ENCODE measurements at places on chromosomes 7 and 10.

- no peak for DNase-seq
Observed at GRCh38 chr10:84845628-84846261, 517.4 kb downstream of the CCSER2 start.

DNA sequence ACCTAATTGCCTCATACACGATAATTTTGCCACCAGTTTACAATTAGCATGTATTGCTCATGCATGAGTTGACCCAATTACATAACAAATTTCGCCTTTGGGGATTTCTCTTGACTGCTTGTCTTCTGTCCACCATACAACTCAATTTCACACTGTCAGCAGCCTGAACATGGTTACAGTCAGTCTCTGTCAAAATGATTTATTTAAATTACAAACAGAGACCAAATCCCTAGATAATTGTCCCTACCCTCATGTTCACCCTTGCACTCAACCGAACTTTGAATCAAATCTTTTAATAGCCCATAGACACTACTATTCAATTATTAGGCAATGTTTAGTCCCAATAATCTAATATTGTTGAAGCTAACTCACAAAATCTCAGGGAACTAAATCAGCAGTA lies 59.7 kb upstream of the NEBL start:
- DNase-seq = no peak

DNA sequence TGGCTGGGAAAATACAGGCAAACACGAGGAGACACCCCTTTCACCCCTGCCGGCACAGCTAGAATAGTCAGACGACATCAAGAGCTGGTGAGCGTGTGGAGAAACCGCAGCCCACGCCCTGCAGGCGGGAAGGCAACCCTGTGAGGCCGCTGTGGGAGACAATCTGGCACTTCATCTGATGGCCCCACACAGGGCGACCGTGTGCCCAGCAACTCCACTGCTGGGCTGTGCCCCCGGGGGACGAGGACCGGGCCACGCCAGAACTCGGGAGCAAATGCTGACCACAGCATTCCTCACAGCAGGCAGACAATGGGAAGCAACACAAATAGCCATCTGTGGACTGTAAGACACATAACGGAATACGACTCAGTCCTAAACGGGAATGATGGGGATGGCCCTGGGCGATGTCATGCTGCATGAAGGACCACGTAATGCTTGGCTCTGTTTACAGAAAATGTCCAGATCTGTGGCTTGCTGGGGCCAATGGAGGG lies 58.9 kb downstream of the CFAP46 start:
- no peak for DNase-seq

DNA sequence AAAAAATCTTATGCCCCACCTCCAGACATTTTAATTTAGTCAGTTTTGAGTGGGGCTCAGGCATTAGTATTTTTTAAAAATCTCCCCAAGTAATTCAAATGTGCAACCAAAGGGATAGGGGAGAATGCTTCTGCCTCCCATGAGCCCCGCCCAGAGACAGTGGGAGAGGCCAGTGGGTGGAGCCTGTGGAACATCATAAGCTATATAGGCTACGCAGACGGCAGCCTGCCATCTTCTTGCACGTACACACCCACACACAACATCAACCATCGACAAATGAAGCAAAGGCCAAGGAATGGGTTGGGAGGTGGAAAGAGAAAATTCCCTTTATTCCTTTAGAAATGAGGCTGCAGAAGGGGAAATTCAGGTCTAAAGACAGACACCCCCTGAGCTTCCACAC lies 25.2 kb downstream of the CREB3L2 start:
- DNase-seq = no peak

Measured in stimulated activated CD8-positive, alpha-beta memory T cell treated with anti-CD3 and anti-CD28 coated beads, Interleukin-12 subunit alpha, Interleukin-12 subunit beta, amount 100 ng/mL, for 4 hours (primary cell).